ENCODE measurements at places on chromosomes 6 and 20.
A peak's percentile ranks its signal among the peaks of the same experiment; 100 is the strongest.

DNA sequence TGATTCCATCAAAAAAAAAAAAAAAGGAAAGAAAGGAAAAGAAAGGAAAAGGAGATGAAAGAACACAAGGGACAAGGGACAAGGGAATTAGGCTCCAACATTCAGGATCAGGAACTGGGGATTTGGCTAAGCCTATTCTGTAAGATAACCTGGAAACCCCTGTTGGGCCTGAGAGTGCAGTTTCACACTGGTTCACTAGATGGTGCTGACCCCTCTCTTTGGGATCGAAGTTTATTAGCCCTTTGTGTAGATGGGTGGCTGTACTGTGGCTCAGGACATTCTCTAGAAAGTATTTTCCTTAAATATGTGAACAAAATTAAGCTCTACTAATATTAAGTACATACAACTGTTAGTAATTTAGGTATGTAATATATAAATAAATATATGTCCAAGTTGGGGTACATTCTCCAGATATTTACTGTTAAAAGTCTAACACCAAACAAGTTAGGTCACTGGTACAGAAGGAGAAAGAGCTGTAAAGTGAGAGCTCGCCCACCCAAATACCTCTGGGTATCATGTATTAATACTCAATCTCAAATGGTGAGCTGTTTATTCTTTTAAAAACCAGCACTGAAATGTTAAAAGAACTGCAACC, 6.3 kb downstream of the OR2A4 start:
- DNase-seq: peak; percentile 69

- DNase-seq: no peak
Measured at GRCh38 chr6:80403365-80403764, 296.9 kb downstream of the BCKDHB start.

- no peak for DNase-seq
Measured at GRCh38 chr20:7503501-7503900, 436.8 kb downstream of the HAO1 start.

- DNase-seq: no peak
Measured at GRCh38 chr6:21496706-21497105, 96.8 kb upstream of the SOX4 start.

DNA sequence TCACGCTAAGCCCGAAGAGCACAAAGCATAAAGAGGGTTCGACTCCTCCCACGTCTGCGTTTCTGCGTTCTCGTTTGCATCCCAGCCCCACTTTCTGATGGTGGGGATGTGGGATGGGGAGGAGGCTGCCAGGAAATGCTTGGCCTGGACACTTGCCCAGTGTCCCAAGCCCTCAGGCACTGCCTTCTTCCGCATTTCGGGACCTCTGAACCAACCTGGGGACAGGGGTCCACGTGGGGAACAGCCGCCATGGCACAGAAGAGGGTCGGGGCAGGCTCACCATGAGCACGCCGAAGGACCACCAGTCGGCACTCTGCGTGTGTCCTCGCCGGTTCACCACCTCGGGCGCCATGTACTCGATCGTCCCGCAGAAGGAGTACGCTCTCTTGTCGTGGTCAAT, 88.2 kb downstream of the RAMACL start:
- DNase-seq: no peak

DNA sequence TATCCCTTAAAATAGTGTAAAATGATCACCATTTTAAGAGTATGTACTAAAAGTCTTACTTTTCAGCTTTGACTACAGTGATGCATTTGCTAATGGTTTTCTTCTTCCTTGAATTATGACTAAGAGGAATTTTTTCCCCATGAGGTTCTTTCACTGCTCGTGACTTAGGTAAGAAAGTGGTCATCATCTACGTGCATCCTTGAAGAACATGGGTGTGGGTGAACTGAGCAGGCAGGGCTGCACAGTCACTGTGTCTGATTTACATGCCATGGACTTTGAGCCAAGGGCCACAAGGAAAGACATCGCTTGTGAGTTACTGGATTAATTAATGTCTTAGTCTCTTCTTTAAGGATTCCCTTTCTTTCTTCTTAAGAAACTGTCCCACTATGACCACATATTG, 33.3 kb downstream of the NQO2 start:
- no peak for DNase-seq

DNA sequence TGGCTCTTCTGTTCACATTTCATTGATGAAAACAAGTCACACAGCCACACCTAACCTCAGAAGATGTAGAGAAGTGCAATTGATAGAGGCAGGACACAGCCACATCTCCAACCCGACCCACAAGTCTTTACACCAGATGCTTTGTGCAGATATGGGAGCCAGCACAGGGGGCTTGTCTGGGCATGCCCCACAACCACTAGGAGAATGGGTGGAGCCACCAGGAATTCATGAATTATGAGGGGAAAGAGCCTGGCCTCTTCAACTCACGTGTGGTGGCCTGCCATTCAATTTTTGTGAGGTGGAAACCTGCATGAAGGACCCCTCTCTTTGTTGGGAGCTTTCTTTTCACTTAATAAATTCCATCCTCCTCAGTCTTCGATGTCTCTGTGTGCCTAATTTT, 79.1 kb downstream of the OGFRL1 start:
- DNase-seq: no peak

DNA sequence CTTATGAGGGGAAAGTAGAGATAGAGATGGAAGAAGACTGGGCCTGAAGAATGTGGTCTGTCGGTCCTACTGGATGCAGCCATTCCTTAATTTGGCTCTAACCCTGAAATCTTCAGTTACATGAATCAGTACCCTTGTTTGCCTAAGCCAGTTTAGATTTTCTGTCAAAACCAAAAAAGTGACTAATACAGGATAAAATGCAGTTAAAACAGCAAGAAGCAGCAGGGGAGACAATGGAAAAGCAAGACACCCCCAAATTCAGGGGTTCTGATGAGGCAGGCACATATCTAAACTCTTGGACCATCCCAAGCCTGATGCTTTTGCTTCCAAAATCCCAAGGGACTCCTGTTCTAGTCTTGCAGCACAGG, 17.4 kb upstream of the UBE2V1 start:
- DNase-seq: no peak

DNA sequence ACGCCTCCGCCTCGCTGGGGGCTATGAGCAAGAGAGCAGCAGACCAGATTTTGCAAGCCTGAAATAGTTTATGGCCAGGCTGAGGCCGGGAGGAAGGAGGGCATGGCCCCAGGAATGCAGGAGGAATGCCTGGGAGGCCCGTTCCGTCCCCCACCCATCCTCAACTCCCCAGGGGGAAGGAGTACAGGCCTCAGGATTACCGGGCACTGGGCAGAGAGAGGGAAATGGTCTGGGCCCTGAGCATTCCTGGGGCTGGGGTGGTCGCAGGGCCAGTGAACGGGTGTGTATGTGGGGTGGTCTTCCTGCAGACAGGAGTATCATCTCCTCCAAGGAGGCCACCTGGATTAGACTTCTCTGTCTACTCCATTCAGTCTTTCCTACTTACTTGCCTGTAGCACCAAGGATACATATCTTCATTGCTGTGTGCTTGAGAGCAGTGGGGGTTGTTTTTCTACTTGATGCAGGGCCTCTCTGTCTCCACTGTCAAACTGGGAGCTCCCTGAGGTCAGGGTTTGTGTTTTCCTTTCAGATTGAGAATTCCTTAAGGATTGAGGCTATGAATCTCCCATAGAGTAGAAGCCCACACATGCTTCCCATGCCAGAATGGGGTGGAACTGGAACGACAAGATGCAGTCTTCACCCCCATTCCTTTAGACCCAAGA, 81.3 kb downstream of the VEGFA start:
- DNase-seq: no peak

DNA sequence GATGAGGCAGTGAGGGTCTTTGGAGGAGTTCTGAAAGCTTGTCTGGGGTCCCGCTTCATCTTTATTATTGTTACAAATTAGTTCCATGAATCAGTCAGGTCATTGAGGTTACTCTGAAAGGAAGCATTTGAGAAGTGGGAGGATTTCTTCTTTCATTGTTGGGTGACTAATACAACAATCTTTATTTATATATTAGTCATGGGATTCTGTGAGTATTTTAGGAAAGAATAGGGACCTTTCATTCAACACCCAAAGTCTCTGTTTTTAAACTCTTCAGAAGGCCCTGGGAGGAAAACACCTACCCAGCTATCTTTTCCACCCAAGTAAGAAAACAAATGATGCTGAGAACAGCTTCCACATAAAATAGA, 98.3 kb downstream of the SOD2 start:
- DNase-seq: no peak

Measured in spinal cord (tissue), 10 donors.